ENCODE measurements at places on chromosomes 5 and 9. TPM values are rescaled to one million over a fixed set of nuclear protein-coding genes. Genes with fewer than 3 reads are reported as not detected.

GRCh38 chr9:17433526-17433925, 145.3 kb upstream of the SH3GL2 start:
- H3K36me3 ChIP-seq = no peaks in the 10 kb centered on the region
- no peaks in the 10 kb centered on the region for H3K4me1 ChIP-seq
- H3K27ac ChIP-seq = no peak overlapping the region
- H3K4me3 ChIP-seq = no peak overlapping the region

The GPR150 gene
- total RNA-seq = 0.56 TPM

- no peak for DNase-seq
- H3K4me3 ChIP-seq = no peak overlapping the region
- H3K27ac ChIP-seq = no peak overlapping the region
- H3K4me1 ChIP-seq = peaks cover 7% of the 10 kb centered on the region
- peaks cover 21% of the 10 kb centered on the region for H3K27me3 ChIP-seq
- H3K36me3 ChIP-seq = no peaks in the 10 kb centered on the region
These were observed 155.6 kb upstream of the RASEF start for GRCh38 chr9:83218411-83219090.

GRCh38 chr5:78504704-78505677, 143.6 kb downstream of the LHFPL2 start:
- DNase-seq = no peak
- H3K4me1 ChIP-seq = peaks cover 9% of the 10 kb centered on the region
- H3K27me3 ChIP-seq = peaks cover 69% of the 10 kb centered on the region

DNA sequence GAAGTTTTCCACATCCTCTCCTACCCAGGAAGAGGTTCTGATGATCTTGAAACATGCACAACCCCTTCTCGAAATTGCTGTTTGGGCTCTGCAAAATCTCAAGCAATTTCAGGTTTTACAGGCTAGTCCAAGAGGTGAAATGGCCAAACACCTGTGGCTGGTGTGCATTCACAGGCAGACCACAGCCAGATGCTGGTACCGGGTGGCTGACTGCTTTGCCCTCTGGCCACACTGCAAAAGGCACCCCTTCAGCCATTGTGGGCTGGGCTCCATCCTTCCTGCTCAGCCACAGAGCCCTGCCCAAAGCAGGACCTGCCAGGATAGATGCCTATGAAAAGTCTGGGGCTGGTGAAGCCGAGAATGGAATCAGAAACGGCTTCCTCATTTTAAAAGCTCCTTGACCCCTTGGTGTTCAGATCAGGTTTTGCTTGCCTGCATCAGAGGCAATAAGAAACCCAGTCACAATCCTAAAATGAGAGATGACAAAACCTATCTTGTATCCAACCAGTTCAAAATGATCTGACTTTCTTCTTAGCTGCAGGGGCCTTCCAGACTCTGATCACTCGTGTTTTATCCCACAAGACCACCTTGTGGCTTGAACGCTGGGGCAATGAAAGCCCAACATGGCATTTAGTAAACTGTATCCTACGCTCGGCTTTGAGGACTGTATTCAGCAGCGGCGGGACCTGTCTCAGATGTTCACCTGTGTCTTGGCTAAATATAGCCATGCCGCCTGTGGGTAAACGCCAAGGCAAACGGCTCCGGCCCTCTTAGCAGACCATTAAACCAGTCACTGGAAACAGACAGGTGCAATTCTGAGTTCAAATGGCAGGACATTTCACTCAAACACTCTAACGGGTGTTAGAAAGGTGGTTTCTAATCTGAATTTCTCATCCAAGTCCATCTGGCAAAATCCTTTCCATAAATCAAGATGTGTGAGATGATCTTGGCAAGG, 49.6 kb downstream of the EPB41L4B start:
- H3K4me3 ChIP-seq = no peak overlapping the region
- H3K36me3 ChIP-seq = no peaks in the 10 kb centered on the region
- no peaks in the 10 kb centered on the region for H3K4me1 ChIP-seq
- no peak overlapping the region for H3K27ac ChIP-seq

GRCh38 chr5:91474201-91474600, 91.1 kb upstream of the ARRDC3 start:
- H3K4me3 ChIP-seq = no peak overlapping the region
- H3K27me3 ChIP-seq = no peaks in the 10 kb centered on the region
- no peaks in the 10 kb centered on the region for H3K4me1 ChIP-seq
- H3K36me3 ChIP-seq = no peaks in the 10 kb centered on the region

The SRA1 gene
- total RNA-seq = 53.8 TPM

The IL13 gene
- 231 TPM for total RNA-seq
